Breast epithelium (tissue), 4 donors: ENCODE measurements at places on chromosomes 16 and 17. TPM values are rescaled to one million over a fixed set of nuclear protein-coding genes. Genes with fewer than 3 reads are reported as not detected.

PPP4C gene
- total RNA-seq, result 51.7 TPM

CFAP97D1 gene
- total RNA-seq, result 0.16 TPM

GLP2R gene
- 4.2 TPM for total RNA-seq

CORO1A gene
- 24.4 TPM for total RNA-seq

NPIPB12 gene
- total RNA-seq, result 49.5 TPM

LLGL2 gene
- total RNA-seq, result 52.4 TPM

C1QTNF8 gene
- total RNA-seq, result not detected

SEC14L5 gene
- 1.3 TPM for total RNA-seq

NEUROD2 gene
- total RNA-seq, result not detected

- H3K27ac ChIP-seq, result no peak overlapping the region
- no peaks in the 10 kb centered on the region for H3K4me1 ChIP-seq
- no peaks in the 10 kb centered on the region for H3K27me3 ChIP-seq
- H3K4me3 ChIP-seq, result no peak overlapping the region
- H3K36me3 ChIP-seq, result no peaks in the 10 kb centered on the region
Observed at GRCh38 chr16:3672571-3673041, 18.1 kb downstream of the DNASE1 start.

GRCh38 chr16:76193906-76194615, 83.1 kb upstream of the CNTNAP4 start:
- no peak overlapping the region for H3K4me3 ChIP-seq
- no peaks in the 10 kb centered on the region for H3K36me3 ChIP-seq
- no peak overlapping the region for H3K27ac ChIP-seq
- H3K4me1 ChIP-seq, result no peaks in the 10 kb centered on the region
- DNase-seq, result no peak
- no peaks in the 10 kb centered on the region for H3K27me3 ChIP-seq

- no peak overlapping the region for H3K4me3 ChIP-seq
- H3K27ac ChIP-seq, result no peak overlapping the region
- no peak for DNase-seq
- H3K36me3 ChIP-seq, result no peaks in the 10 kb centered on the region
- no peaks in the 10 kb centered on the region for H3K4me1 ChIP-seq
Observed at GRCh38 chr17:29977836-29978235, 36.4 kb downstream of the EFCAB5 start.

- no peak for DNase-seq
- H3K27ac ChIP-seq, result no peak overlapping the region
- no peak overlapping the region for H3K4me3 ChIP-seq
- H3K36me3 ChIP-seq, result no peaks in the 10 kb centered on the region
Observed at GRCh38 chr16:55577887-55578286, 11.4 kb downstream of the CAPNS2 start.

DNA sequence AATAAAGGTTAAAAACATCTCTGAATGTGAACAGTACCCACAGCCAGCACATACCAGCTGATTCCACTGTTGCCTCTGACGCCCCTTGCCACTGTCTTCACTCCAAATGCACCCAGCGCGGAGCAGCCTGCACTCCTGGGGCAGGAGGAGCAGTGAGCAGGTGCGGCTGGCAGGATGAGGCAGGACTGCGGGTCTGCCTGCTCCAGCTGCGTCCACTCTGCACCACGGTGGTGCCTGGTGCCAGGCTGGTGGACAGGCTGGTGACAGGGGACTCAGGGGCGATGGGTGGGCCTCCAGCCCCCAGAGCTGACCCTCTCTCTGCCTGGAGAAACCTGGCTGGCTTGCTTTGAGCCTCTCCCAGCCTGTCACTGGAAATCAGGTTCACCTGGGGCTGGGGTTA, 9.4 kb downstream of the RAB40B start:
- H3K27me3 ChIP-seq, result no peaks in the 10 kb centered on the region
- no peak overlapping the region for H3K4me3 ChIP-seq
- no peaks in the 10 kb centered on the region for H3K4me1 ChIP-seq

DNA sequence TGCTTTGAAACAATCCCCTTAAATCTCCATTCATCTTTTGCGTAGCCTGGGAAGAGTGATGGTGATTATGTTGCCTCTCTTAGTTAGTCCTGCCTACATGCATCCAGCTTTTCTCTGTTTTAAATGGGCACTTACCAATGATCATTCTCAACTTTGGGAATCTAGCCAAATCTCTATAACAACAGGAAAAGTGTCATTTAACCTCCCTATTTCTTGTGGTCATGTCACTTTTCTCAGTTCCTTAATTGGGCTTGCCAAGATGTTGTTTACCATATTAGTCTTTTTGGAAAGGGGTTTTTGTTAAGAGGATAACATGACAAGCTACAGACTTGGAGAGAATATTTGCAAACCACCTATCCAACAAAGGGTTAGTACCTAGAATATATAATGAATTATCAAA, 15.6 kb upstream of the CLEC10A start:
- no peaks in the 10 kb centered on the region for H3K4me1 ChIP-seq
- H3K27ac ChIP-seq, result no peak overlapping the region
- DNase-seq, result no peak
- no peaks in the 10 kb centered on the region for H3K27me3 ChIP-seq
- no peak overlapping the region for H3K4me3 ChIP-seq
- H3K36me3 ChIP-seq, result no peaks in the 10 kb centered on the region

DNA sequence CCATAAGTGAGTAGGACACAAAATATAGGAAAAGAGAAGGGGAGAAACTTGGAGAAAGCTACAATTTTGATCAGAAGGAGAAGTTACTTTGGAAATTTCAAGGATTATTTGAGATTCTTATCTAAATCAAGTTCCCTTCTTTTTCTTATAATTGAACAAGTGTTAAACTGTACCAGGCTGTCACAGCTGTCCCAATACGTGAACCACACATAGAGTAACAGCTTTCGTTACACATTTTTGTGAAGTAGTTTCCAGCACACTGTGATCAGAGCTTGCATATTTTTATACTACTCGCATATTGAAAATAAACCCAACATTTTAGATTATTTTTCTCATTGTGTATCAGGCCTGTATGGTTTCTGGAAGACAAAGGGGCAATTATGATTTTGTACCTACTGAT, 412.8 kb upstream of the PSMD7 start:
- no peak for DNase-seq
- H3K27ac ChIP-seq, result no peak overlapping the region
- no peaks in the 10 kb centered on the region for H3K27me3 ChIP-seq
- no peaks in the 10 kb centered on the region for H3K4me1 ChIP-seq
- H3K4me3 ChIP-seq, result no peak overlapping the region

DNA sequence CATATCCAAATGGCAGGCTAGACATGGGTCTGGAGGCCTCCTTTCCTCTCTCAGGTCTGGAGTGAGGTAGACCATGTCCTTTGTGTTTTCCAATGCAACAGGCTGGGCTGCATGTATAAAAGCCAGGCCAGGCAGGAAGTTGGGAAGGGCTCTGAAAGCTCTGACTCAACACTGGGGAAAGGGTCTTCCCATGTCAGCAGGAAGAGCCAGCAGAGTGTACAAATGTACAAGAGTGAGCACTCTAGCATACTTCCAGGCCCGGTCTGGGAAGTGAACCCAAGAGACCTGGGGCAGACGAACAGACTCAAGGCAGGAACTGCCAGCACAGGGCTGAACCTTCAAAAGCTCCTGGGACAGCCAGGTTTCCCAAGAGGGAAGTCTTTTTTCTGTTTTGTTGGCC, 7.0 kb downstream of the ATPAF2 start:
- no peaks in the 10 kb centered on the region for H3K4me1 ChIP-seq
- DNase-seq, result no peak
- peak overlapping the region; percentile 7 for H3K27ac ChIP-seq
- no peak overlapping the region for H3K4me3 ChIP-seq

DNA sequence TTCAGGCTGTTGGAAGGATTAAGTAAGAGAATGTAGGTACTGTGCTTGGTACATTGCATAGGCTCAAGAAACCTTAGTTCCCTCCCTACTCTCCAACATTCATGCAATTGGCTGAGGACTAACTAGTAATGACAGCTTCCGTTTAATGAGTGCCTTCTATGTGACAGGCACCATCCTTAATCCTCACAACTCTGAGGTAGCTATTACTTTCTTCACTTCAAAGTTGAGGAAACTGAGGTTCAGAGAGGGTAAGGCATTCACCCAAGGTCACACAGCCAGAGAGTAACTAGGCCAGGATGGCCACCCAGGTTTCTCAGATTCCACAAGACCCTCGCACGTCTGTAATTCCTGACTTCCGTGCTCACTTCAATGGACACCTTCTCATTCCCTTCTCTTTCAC, 22.2 kb downstream of the UNC119 start:
- H3K27me3 ChIP-seq, result no peaks in the 10 kb centered on the region
- H3K4me3 ChIP-seq, result no peak overlapping the region
- H3K4me1 ChIP-seq, result peaks cover 9% of the 10 kb centered on the region
- H3K36me3 ChIP-seq, result no peaks in the 10 kb centered on the region

DNA sequence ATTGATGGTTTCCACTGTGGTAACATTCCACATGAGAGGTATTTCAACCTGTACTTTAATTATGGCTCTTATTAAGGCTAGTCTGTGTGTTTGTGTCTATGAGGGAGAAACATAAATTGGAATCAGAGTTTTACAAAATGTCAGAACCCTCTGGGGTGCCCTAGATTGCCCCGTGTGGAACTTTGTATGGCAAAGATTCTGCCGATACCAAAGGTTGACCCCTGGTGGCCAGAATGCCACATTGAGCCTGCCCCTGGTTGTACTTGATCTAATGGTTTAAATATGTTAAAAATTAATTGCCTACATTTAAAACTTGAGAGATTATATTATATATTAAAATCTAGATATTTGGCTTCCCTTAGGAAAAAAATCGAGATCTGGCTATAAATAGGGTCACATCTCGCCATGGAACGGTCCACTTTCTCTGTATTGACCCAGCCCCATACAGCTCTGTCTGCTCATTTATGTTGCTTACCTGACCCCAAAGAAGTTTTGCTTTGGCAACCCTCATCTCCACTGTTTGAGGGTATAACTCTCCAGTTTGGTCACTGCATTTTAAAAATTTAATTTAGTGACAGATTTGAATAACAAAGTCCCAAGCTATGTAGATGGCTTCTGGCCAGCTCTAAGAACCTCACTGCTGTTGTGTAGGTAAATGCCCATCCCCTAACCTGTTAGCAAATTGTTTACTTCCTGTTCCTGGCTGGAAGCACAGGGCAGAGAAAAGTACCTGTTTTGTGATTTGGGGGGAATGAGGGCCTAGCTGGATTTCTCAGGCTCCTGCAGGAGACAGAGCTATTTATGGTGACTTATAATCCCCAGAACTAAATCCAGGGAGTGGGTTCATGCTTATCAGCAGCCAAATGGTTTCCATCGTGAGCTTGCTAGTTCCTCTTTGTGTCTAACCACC, 95.0 kb downstream of the PLCG2 start:
- no peaks in the 10 kb centered on the region for H3K4me1 ChIP-seq
- no peak for DNase-seq
- H3K36me3 ChIP-seq, result no peaks in the 10 kb centered on the region
- H3K4me3 ChIP-seq, result no peak overlapping the region
- H3K27me3 ChIP-seq, result no peaks in the 10 kb centered on the region

DNA sequence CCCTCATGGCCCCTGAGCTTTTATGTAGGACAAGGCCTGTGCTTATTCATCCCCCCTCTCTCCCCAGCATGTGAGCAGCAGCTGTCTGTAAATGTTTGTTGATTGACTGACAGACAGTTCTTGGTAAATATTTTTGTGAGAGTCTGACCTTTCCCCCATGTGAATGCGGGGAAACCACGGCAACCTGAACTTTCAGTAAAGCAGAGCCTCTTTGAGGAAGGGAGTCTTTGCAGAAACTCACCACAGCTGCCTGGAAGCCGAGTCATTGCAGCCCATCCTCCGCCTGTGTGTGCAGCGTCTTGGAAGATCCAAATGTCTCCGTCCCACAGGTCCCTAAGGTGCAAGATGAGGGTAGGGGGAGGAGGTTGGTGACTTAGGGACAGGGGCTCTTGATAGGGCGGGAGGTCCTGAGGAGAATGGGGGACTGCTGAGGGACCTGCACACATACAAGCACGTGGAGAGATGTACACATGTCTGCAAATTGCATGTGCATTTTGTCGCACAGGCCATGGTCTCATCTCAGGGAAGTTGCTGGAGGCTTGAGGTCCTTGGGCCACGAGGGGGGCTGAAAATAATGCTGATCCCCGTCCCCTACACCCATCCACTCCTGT, 23.0 kb upstream of the IL21R start:
- no peak overlapping the region for H3K4me3 ChIP-seq
- H3K4me1 ChIP-seq, result no peaks in the 10 kb centered on the region
- H3K27me3 ChIP-seq, result no peaks in the 10 kb centered on the region
- DNase-seq, result no peak

DNA sequence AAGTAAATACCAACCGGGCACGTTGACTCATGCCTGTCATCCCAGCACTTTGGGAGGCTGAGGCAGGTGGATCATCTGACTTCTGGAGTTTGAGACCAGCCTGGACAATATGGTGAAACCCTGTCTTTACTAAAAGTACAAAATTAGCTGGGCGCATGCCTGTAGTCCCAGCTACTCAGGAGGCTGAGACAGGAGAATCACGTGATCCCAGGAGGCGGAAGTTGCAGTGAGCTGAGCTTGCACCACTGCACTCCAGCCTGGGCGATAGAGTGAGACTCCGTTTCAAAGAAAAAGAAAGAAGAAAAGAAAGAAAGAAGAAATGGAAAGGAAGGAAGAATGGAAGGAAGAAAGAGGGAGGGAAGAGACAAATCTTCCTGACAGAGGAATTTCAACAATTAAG, 108.7 kb downstream of the AHSP start:
- H3K27ac ChIP-seq, result no peak overlapping the region
- H3K4me1 ChIP-seq, result no peaks in the 10 kb centered on the region
- no peak for DNase-seq
- H3K36me3 ChIP-seq, result no peaks in the 10 kb centered on the region
- H3K4me3 ChIP-seq, result no peak overlapping the region

DNA sequence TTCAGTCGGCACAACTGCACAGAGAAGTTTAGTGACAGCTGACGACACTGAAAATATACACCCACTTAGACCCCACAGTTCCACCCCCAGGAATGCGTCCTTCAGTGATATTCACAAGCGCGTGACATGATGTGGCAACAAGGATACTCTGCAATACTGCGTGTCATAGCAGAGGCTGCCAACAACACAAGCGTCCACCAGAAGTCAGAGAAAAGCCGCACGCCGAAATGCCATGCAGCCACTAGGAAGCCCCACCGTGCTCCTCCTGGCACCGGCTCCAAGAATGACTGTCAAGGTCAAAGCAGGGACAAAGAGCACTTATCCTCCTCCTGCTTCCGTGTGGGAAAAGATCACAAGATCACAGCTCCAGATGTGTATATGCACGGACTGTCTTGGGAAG, 3.5 kb downstream of the ATP2A3 start:
- H3K36me3 ChIP-seq, result no peaks in the 10 kb centered on the region
- DNase-seq, result peak; percentile 49
- H3K27ac ChIP-seq, result peak overlapping the region; percentile 2
- no peak overlapping the region for H3K4me3 ChIP-seq

GRCh38 chr16:65235339-65236177, 113.7 kb upstream of the CDH11 start:
- no peak for DNase-seq
- no peaks in the 10 kb centered on the region for H3K36me3 ChIP-seq
- H3K27me3 ChIP-seq, result no peaks in the 10 kb centered on the region
- no peaks in the 10 kb centered on the region for H3K4me1 ChIP-seq
- no peak overlapping the region for H3K4me3 ChIP-seq

GRCh38 chr17:27939474-27940465, 46.6 kb upstream of the LYRM9 start:
- H3K4me3 ChIP-seq, result no peak overlapping the region
- DNase-seq, result no peak
- no peaks in the 10 kb centered on the region for H3K4me1 ChIP-seq
- no peak overlapping the region for H3K27ac ChIP-seq
- H3K27me3 ChIP-seq, result no peaks in the 10 kb centered on the region

GRCh38 chr16:48547530-48547929, 62.5 kb downstream of the N4BP1 start:
- H3K4me1 ChIP-seq, result no peaks in the 10 kb centered on the region
- DNase-seq, result no peak
- no peak overlapping the region for H3K27ac ChIP-seq
- no peaks in the 10 kb centered on the region for H3K36me3 ChIP-seq
- no peaks in the 10 kb centered on the region for H3K27me3 ChIP-seq
- H3K4me3 ChIP-seq, result no peak overlapping the region
